ENCODE measurements at places on chromosomes 3 and 15. TPM values are rescaled to one million over a fixed set of nuclear protein-coding genes. Genes with fewer than 3 reads are reported as not detected.

DNA sequence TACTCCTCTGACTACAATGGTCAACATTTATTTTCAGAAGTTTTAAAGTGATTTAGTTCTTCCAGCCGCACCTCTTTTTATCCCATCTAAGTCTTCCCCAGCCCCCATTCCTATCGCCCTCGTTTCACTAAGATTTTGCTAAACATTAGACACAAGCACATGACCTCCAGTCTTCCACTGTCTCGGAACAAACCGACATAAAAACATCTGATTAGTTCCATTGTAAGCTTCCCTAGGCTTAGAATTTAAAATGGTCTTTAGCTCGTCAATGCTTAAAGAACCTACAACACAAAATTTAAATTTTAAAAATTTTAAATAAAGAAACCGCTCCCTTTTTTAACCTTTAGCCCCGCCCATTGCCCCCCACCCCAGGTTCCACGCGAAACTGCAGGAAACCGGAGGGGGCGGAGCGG lies 284 bp upstream of the TSC22D2 start:
- peaks cover 37% of the 10 kb centered on the region for H3K36me3 ChIP-seq
- H3K4me1 ChIP-seq, result peaks cover 27% of the 10 kb centered on the region
- H3K27ac ChIP-seq, result peak overlapping the region; percentile 98

DNA sequence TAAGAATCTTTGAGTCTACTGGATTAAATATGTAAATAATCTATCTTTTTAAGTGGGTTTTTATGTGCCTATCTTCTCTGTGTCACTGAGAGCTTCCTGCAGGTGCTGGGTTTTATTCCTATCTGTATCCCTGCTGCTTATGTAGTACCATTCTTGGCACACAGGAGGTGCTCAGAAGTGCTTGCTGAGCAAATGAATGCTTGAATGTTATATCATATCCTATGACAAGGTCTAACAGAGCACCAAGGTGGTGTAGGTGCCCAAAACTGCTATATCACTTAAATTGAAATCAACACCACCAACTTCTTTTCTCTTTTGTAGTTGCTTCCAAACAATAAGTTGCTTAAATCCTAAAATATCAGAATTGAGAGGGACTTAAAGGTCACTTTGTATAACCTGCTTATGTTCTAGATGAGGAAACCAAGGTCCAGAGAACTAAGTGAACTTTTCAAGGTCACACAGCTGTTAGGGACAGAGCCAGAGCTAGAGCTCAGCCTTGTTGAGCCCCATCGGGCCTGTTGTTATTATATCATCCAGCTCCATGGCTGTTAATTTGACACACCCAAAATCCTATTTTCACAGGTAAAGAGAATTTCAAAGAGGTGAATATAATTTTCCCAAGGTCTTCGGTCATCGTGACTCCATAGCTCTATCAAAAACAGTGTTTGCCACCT lies 46.0 kb downstream of the CCNL1 start:
- H3K36me3 ChIP-seq, result no peaks in the 10 kb centered on the region
- H3K4me1 ChIP-seq, result peaks cover 48% of the 10 kb centered on the region
- no peak for DNase-seq
- peaks cover 1% of the 10 kb centered on the region for H3K27me3 ChIP-seq

DNA sequence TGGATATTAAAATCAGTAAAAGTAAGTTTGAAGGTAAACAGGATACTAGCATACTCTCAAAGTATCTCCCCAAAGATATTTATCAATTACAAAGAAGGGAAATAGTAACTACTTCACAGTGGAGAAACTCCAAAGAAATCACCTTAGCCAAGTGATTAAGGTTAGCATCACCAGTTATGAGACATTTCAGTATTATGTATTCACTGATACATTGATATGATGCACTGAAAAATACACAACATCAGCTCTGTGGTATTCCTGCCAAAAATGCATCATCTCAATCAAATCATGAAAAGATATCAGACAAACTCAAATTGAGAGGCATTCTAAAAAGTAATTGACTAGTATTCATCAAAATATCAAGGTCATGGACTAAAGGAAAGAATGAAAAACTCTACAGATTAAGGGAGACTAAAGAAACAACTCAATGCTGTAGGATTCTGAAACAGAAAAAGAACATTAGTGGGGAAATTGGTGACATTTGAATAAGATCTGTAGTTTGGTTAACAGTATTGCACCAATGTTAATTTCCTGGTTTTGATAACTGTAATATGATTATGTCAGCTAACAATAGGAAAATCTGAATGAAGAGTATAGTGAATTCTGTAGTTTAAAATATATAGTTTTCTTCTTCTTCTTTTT lies 215.4 kb downstream of the UACA start:
- no peak overlapping the region for H3K27ac ChIP-seq
- no peaks in the 10 kb centered on the region for H3K4me1 ChIP-seq
- H3K27me3 ChIP-seq, result peaks cover 8% of the 10 kb centered on the region
- no peak overlapping the region for H3K4me3 ChIP-seq

DNA sequence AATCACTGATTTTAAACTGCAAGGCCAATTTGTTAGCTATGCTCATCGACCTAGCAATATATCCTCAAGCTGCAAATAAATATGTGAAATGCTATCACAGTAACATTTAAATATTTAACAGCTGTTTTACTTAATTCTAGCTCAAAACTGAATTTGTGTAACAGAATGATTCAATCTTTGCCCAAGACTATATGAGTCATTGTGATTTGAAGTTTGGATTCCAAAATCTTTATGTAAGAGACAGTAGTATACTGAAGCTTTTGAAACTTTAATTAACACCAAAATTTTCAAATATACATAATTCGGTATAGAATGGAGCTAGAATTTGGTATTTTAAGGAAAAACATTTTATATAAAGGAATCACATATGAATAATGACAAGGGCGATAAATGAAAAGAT lies 603.0 kb upstream of the ROBO2 start:
- no peak overlapping the region for H3K27ac ChIP-seq
- DNase-seq, result no peak
- H3K36me3 ChIP-seq, result 0 out of 2 replicates have a peak, but pooled peaks cover 4% of the 10 kb centered on the region
- H3K27me3 ChIP-seq, result no peaks in the 10 kb centered on the region
- H3K4me1 ChIP-seq, result no peaks in the 10 kb centered on the region

DNA sequence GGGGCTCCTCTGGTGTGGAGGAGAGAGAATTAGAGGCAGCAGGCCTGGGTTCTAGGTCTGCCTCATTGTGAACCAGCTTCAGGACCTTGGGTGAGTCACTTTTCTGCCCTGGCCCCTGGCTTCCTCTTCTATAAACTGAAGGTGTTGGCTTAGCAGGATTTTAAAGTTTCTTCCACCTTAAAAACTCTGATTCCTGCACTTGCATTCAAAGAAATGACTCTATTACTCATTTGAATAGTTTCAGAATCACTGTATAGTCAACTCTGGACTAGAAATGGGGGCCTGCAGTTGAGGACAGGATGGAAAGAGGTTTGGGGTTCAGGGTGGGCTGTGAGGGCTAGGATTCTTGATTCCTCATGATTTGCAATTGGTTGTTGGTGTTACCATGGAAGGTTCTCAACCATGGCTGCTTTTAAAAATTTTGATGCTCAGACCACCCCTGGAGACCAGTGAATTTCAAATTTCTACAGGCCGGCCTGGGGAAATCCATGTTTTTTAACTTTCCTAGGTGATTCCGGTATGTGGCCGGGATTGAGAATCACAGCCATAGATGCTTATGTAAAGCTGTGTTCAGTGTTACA lies 19.9 kb downstream of the SMAD3 start:
- peaks cover 100% of the 10 kb centered on the region for H3K4me1 ChIP-seq
- peaks cover 2% of the 10 kb centered on the region for H3K27me3 ChIP-seq
- H3K4me3 ChIP-seq, result peak overlapping the region; percentile 47
- peaks cover 70% of the 10 kb centered on the region for H3K36me3 ChIP-seq
- no peak for DNase-seq

DNA sequence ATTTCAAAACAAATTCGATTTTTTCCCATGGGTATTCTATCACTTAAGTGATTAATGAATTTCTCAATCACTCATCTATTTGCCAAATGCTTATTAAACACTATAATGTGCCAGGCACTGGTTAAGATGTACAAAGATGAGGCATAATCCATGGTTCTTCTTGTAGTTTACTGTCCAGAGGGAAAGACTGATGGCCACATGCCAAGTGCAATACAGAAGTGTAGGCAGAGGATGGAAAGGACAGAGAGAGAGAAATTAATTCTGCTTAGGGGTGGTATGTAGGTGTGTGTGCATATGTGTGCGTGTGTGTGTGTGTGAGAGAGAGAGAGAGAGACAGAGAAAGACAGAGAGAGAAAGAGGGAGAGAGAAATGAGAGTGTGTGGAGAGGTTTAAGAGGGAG lies 120.8 kb upstream of the CCNL1 start:
- H3K4me3 ChIP-seq, result no peak overlapping the region
- H3K4me1 ChIP-seq, result peaks cover 31% of the 10 kb centered on the region
- H3K27me3 ChIP-seq, result no peaks in the 10 kb centered on the region
- peaks cover 20% of the 10 kb centered on the region for H3K36me3 ChIP-seq

DNA sequence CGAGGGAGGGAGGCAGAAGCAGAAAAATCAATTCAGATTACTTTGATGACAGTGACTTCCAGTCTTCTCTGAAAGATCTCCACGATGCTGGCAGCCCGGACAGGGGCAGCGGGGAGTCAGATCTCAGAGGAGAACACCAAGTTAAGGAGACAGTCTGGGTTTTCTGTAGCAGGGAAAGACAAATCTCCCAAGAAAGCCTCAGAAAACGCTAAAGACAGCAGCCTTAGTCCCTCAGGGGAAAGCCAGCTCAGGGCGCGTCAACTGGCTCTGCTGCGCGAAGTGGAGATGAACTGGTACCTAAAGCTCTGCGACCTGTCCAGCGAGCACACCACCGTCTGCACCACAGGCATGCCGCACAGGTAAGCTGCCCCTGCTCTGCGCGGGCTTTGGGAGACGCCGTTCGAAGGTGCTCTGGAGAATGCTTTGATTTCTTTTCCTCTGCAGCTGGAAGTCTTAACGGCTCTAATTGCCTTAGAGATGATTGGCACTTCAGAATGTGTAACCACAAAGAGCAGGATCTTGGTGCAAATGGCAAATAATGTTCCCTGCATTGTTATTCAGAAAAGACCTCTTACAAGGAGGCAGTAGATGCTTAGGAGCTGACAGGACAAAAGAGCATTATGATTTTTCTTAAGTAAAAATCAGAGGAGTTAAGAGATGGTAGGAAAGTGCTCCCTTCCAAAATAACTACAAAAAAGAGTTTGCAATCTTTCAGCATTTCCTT lies at the start of gene KCNAB1:
Gene KCNAB1 (plus strand): TSS at position 51 of the 724 bp plus-strand sequence.
- peaks cover 10% of the 10 kb centered on the region for H3K4me1 ChIP-seq
- peaks cover 11% of the 10 kb centered on the region for H3K27me3 ChIP-seq
- DNase-seq, result no peak
- H3K27ac ChIP-seq, result no peak within 1 kb of the TSS

- no peak overlapping the region for H3K27ac ChIP-seq
- no peak overlapping the region for H3K4me3 ChIP-seq
- H3K36me3 ChIP-seq, result no peaks in the 10 kb centered on the region
- peaks cover 5% of the 10 kb centered on the region for H3K27me3 ChIP-seq
- DNase-seq, result no peak
These were observed 46.2 kb upstream of the PRTG start for GRCh38 chr15:55789066-55789660.

- H3K27ac ChIP-seq, result no peak overlapping the region
- no peaks in the 10 kb centered on the region for H3K27me3 ChIP-seq
- H3K36me3 ChIP-seq, result peaks cover 28% of the 10 kb centered on the region
- H3K4me1 ChIP-seq, result peaks cover 28% of the 10 kb centered on the region
These were observed 18.0 kb downstream of the UBE2E2 start for GRCh38 chr3:23221136-23221535.

GRCh38 chr3:73453666-73454065 lies 171.1 kb downstream of the PDZRN3 start:
- no peak for DNase-seq
- peaks cover 28% of the 10 kb centered on the region for H3K4me1 ChIP-seq
- no peak overlapping the region for H3K27ac ChIP-seq
- H3K36me3 ChIP-seq, result peaks cover 3% of the 10 kb centered on the region

DNA sequence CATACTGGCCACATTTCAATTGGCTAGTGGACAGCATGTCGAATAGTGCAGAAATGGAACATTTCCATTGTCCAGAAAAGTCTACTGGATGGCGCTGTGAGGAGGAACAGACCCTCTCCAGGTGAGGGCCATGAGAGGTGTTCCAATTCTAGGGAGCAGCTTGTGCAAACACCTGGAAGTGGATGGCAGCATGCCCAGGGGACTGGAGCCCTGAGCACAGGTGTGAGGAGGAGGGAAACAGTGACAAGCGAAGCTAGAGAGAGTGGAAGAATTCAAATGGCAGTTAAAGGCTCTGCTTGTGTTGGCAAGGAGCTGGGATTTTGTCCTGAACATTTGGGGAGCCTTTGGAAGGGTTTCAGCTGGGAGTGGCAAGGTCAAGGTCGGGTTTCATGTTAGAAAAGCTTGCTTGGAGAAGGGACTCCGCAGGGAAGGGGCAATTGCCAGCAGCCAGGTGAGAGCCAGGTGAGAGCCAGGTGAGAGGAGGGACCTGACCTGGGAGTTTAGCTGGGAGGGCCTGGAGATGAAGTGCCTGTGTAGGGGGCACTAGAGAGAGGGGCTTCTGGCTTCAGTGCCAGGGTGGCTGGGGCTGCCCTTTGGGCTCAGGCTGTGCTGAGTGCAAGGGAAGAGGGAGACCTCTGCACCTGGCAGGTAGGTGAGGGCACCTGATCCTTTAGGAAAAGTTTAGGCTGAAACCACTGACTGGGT lies 93.8 kb downstream of the LINGO1 start:
- H3K27ac ChIP-seq, result no peak overlapping the region
- no peaks in the 10 kb centered on the region for H3K36me3 ChIP-seq

DNA sequence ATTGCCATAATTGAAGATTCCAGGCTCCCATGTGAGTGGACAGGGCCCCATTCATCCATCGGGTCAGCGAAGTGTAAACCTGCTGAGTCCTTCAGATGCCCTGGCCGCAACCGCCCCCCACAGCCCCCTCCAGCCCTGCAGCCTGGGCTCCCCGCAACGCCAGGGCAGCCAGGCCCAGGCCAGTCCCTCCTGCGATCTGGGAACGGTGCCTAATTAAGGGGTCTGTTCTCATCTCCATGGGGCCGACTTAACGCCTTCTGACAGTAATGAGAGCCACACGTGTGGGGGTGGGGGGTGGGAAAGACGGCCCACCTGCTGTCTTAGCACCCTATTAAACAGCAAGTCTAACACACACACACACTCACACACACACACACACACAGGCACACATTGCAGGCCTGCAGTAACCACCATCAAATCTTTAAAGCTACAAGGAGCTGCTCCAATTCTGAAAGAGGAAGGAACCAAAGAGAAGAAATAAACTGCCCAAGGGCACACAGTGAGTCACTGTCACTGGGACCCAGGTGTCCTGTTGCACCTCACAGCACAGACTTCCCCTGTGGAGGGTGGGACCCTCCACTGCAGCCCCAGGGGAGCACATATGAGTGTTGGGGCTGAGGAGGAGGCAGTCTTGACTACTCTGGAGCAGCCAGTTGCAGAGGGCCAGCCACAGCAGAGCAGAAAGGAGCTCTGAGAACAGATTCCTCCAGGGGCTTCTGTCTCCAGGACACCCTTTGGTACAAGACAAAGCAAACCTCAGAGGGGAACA lies 31.8 kb upstream of the HES1 start:
- no peak overlapping the region for H3K4me3 ChIP-seq
- no peaks in the 10 kb centered on the region for H3K4me1 ChIP-seq
- peaks cover 49% of the 10 kb centered on the region for H3K27me3 ChIP-seq
- H3K36me3 ChIP-seq, result no peaks in the 10 kb centered on the region

CD200 gene
- total RNA-seq, result not detected

NEK10 gene
- 8.5 TPM for total RNA-seq

TGFBR2 gene
- total RNA-seq, result 68.7 TPM

BNC1 gene
- total RNA-seq, result 8.1 TPM

PSMA4 gene
- 241 TPM for total RNA-seq

MKRN2 gene
- total RNA-seq, result 35.8 TPM

BCL2A1 gene
- total RNA-seq, result not detected

GABRR3 gene
- not detected for total RNA-seq

GCHFR gene
- 2.8 TPM for total RNA-seq
